ENCODE measurements at places on chromosomes 4 and X. TPM values are rescaled to one million over a fixed set of nuclear protein-coding genes. Genes with fewer than 3 reads are reported as not detected.
A peak's percentile ranks its signal among the peaks of the same experiment; 100 is the strongest.

GRCh38 chr4:133596459-133596858 is 447.4 kb downstream of the PCDH10 start:
- no peak for DNase-seq

DNA sequence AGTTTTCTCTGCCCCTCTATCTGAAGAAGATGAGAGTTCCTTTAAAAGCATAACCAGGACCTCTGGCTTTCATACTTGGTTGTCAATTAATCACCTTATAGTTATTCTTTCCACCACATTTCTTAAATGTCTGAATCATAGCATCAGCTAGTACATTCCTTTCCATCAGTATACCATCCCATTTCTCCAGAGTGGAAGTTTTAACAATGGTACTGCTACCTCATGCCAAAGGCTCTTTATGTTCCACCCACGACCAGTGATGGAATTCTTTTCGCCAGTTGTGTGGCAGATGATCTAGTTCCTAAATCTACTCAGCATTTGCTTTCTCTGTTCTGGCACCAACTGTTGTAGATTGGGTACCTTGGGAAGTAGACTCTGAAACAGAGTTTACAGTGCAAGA is 379.8 kb downstream of the ZNF674 start:
- no peak for DNase-seq

DNA sequence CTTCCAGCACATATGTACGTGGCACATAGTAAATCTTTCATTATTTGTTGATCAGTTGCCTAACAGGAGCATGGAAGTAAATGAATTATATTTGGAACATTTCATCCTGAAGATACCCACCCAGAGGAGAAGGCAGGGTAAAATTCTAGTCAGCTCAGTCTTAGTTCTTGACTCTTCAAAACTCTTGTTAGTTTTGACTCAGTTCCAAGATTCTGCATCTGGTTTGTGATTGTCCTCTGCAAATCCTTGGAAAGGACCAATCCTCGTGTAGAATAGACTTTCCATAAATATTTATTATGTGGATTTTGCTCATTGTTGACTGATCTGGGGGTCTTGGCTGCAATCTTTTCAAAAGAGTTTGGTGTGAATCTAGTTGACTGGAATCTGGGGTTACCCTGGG is 257.5 kb upstream of the FAT1 start:
- no peak for DNase-seq

- no peak for DNase-seq
Observed at GRCh38 chrX:93177930-93178329, 495.4 kb downstream of the NAP1L3 start.

DNA sequence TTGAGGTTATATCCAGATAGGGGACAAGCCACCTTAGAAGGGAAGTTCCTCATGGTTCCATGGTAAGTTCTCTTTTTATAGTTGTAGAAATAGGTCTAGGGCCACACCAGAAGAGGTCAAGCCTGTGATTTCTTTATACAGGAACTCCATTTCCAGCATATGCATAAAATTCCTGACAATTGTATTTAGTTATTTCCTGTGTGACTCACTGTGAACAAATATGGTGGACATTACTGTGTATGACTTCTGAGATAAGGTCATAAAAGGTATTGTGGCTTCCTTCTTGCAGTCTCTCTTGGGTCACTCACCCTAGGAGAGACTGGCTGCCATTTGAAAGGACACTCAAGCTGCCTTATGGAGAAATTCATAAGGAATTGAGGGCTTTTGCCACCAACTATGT is 2.2 kb upstream of the C4orf36 start:
- no peak for DNase-seq

DNA sequence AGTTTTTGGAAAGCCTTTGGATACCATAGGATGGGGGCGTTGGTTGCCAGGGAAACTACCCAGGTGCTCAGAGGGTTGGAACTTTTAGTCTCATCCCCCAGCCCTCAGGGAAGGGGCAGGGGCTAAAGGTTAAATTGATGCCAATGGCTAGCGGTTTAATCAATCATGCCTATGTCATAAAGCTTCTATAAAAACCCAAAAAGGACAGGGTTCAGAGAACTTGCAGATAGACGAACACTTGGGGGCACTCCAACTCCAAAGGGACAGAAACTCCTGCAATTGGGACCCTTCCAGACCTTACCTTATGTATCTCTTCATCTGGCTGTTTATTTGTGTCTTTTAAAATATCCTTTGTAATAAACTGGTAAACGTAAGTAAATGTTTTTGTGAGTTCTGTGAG is 30.0 kb upstream of the GPR173 start:
- DNase-seq = no peak

DNA sequence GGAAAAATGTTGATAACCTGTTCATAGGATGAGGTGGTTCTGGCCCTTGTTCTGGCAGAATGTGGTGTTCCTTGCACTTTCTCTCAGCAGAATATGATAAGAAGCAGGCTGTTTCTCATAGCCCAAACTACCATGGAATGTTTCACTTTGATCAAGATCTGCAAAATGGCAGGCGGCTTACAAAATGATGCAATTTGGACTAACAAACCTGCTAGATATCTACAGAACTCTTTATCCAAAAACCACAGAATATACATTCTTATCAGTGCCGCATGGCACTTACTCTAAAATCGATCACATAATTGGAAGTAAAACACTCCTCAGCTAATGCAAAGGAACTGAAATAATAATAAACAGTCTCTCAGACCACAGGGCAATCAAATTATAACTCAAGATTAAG is 55.9 kb upstream of the ABCB7 start:
- no peak for DNase-seq

- no peak for DNase-seq
Observed at GRCh38 chr4:109496875-109497274, 63.2 kb upstream of the MCUB start.

GRCh38 chr4:74379912-74380311 is 15.0 kb downstream of the EREG start:
- no peak for DNase-seq

- peak; percentile 51 for DNase-seq
Observed at GRCh38 chr4:8241895-8242696, 27.5 kb upstream of the HTRA3 start.

GRCh38 chrX:10041383-10041782 is 74.2 kb downstream of the CLDN34 start:
- DNase-seq = no peak

- DNase-seq = no peak
Observed at GRCh38 chrX:108246304-108246954, 154.9 kb downstream of the ATG4A start.

GRCh38 chrX:1152090-1152489 is 60.4 kb downstream of the CRLF2 start:
- no peak for DNase-seq

- DNase-seq = no peak
Observed at GRCh38 chr4:20618731-20619130, 81.5 kb upstream of the PACRGL start.

Gene ARMCX1
- polyA plus RNA-seq = 60.6 TPM

Gene ADGRL3
- polyA plus RNA-seq = 111 TPM

Gene HSFX3
- polyA plus RNA-seq = 0.48 TPM

Gene MAGEE2
- polyA plus RNA-seq = 3.3 TPM

Gene UGT2A1
- 0.47 TPM for polyA plus RNA-seq
